Stimulated activated CD8-positive, alpha-beta memory T cell treated with anti-CD3 and anti-CD28 coated beads, Interleukin-12 subunit alpha, Interleukin-12 subunit beta, amount 100 ng/mL, for 4 hours (primary cell): ENCODE measurements at places on chromosomes 11 and 22.

- DNase-seq: no peak
These were observed 25.0 kb downstream of the SWAP70 start for GRCh38 chr11:9688716-9689511.

DNA sequence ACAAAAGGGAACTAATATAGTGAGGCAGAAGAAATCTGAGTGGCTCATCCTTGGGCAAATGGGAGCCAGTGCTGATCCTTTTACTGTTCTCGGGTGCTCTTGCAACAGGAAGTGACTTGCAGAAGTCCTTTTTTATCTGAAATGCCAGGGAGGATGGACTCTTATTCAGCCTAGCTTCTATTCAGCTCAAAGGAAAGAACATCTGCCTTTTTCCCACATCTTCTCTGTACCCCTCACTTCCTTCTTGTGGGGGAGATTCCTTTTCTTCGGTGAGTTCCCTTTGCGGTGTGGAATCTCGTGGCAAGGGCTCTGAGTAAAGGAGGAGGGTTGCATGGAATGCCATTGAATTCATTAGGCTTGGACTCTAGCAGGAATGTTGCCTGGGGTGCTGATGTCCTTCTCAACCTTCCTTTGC, 76.2 kb downstream of the ZBTB16 start:
- no peak for DNase-seq

- no peak for DNase-seq
These were observed 13.3 kb downstream of the SBF1 start for GRCh38 chr22:50461536-50461935.

DNA sequence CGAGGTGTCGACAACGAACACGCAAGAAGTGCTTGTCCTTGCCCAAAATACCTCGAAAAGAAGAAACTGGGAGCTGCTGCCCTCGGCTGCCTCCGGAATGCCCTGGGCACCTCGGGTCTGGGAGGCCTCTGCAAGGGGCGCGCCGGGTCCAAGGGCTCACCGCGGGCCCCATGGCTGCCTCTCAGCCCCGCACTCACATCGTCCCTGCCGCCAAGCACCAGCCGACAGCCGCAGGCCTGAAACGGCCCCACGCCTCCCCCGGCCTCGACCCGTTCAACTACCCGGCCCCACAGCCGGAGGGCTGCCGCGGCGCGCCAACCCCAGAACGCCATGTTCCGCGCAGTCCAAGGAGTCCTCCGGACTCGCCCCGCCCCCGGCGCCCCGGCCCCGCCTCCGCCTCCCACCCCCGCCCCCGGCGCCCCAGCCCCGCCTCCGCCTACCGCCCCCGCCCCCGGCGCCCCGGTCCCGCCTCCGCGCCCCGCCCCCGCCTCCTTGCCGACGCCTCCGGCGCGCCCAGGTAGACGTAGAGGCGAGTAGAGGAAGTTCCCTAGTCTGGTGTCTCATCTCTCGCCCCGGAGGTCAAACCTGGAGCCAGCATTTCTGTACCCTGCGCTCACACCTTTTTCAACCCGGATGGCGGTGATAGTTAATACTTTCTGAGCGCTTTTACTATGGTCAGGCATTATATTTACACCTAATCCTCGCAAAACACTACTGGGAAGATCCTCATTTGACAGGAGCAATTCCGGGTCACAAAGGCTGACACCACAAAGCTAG, at the start of gene SIRT3:
Gene SIRT3, minus strand, starts transcription at position 346 of the 777 bp plus-strand sequence. Its CDS starts 14 bp downstream, at position 332.
- peak; percentile 69 for DNase-seq

- no peak for DNase-seq
These were observed 11.8 kb upstream of the KCNJ11 start for GRCh38 chr11:17400048-17400775.

- no peak for DNase-seq
These were observed 231.2 kb upstream of the MTNR1B start for GRCh38 chr11:92738276-92738675.

- DNase-seq: no peak
These were observed 24.1 kb downstream of the PTPRJ start for GRCh38 chr11:48004456-48004855.

GRCh38 chr11:62983536-62984199, 1.1 kb downstream of the SLC22A6 start:
- no peak for DNase-seq

DNA sequence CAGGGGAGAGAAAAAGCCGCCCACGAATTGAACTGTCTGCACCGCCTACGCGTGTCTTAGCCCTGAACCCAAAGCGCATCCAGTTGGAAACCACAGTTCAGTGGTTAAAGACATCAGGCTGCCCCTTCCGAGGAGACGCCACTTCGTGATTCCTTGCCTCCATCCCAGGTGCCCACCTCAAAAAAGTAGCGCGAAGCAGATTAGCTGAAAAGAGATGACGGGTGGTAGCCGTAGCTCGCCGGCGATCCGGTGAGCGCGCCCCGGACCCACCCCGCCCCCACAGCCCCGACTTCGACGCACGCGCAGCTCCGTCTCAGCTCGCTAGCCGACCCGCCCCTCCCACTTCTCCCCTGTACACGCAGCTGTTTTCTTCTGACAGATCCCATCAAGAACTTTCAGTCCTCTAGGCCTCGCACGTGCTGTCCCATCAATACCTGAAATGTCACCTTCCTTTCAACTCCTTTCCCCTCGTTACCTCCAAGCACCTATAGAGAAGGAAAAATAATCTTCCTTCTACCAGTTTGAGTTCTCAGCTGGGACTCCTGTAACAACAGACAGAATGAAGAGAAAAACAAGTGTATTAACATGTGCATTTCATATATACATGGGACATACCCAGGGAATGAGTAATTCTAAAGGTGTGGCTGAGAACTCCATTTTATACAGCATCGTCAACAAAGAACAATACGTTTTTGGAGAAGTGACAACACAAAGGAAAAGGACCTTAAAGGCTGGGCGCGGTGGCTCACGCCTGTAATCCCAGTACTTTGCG, 49.5 kb downstream of the OR4D9 start:
- DNase-seq: peak; percentile 71

DNA sequence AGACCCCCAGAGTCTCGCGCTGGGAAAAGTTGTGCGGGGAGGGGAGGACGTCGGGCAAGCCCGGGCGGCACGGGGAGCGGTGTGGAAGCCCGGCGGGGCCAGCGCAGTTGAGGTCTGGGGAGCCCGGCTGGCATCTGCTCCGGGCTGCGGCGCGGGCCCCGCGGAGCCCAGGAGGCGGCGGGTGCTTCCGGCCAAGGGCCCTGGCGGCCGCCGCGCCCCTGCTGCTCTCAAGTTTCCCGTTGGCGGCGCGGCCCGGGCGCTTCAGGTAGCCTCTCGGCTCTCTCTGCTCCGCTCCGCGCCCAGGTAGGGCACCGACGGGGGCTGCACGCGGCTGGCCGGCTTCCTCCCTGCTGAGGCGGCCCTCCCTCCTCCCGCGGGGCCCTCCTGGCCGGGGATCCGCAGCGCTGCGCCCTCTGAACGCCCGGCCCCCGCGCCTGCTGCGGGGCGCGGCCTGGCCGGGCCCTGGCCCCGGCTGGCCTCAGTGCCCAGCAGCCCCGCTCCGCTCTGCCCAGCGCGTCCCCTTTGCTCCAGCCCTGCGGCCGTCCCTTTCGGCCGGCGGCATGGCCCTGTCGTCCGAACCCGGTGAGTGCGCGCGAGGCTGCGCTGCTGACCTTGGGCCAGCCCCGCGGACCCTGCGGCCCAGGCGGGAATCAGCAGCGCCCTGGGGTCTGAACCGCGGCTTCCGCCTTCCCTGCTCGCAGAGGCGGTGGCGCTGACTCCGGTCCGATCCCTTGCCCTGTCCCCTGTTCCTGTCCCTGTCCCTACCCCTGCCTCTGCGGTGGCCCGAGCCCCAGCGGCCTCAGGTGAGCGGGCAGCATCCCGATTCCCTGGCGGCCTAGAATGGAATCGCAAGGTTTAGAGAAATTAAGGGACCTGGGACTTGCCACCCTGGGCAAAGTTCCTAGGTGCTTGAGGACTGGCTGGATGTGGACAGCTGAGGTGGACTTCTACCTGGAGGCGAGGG, 4.3 kb upstream of the AMPD3 start:
- DNase-seq: no peak

GRCh38 chr22:20446383-20446970, 8.9 kb upstream of the SCARF2 start:
- no peak for DNase-seq

- DNase-seq: no peak
These were observed 77.0 kb downstream of the RAB30 start for GRCh38 chr11:82994604-82995230.

- peak; percentile 76 for DNase-seq
These were observed 69.0 kb upstream of the SYT13 start for GRCh38 chr11:45354976-45355705.

GRCh38 chr11:60899046-60899936, 7.1 kb downstream of the PRPF19 start:
- no peak for DNase-seq

GRCh38 chr11:119120639-119121007, 757 bp upstream of the HINFP start:
- DNase-seq: no peak

GRCh38 chr11:13334034-13334786, 56.6 kb downstream of the BMAL1 start:
- no peak for DNase-seq

DNA sequence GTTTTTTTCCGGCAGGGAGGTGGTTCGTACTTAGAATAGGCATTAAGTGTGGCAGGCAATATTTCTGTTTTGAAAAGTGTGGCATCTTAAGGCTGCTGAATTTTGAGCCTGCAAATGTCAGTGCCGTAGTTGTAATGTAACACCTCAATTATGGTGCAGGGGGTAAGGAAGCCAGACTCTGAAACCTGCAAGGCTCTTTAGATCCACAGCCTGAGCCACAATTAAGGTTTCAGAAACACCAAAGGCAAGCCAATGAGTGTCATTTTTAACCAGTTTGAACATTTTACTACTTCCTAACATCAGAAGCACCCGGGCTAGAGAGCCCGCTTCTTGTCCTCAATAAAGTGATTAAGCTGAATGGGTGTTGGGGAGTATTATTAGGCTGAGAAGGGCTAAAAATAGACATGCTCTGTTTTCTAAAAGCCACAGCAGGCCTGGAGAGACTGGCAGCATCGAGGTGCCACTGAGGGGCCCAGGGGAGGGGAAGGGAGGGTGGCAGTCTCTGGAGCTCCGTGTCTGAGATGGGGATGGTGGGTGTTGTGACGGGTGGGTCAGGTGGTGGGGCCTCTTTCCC, 113.4 kb downstream of the ZBTB16 start:
- DNase-seq: no peak

DNA sequence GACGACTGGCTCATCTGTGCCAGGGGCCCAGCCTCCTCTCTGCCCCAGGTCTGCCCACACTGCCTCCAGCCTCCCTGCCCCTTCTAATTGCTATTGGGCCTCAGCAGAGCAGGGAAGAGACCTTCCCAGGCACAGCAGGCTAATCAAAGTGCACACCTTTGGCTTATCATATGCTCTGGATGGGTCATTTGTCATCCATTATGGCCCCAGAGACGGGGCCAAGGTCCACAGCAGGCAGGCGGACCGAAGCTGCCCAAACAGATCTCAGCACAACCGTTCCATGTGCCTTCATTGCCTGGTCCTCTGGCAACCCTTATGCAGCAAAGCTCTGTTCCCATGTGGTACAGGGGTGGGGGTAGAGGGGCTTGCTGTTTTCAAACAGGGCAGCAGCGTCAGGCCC, 66.6 kb downstream of the TP53I11 start:
- no peak for DNase-seq

DNA sequence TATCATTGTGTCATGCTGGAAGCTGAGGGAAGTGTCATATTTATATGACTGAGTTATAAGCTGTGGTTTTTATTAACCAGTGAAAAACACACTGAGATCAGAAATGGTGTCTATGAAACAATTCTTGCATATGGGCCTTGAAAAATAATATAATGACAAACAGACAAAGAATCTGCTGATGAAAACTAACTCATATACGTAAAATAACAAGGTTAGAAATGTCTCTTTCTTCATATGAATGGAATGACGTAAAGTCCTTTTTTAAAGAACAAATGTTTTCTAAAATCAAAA, 48.8 kb upstream of the PHF21B start:
- no peak for DNase-seq

DNA sequence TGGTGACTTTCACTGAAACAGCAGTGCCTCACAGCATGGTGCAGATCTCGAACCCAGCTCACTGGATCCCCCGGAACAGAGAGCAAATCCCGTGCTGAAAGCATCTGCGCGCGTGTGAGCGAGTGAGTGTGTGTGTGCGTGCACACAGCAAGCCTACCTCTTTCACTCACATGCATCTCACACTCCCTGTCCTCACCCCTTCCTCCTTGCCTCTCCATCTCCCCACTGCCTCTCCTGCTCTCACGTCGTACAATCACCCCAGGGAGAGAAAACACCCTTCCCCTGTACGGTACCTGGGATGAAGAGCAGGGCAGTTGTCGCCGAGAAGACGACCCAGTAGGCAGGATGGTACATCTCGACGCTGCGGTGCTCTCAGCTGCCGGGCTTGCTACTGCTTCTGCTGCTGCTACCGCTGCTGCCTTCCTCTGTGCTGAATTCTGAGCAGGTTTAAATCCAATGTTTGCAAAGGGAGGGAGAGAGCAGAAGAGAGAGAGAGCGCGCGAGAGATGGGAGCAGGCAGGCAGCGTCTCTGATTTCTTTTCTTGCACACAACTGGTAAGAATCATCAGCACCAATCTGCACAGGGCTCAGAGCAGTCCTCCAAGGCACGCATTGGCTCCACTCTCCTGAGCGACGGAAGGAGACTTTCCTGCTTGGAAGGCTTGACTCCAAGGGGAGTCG, at the start of gene OPCML:
Gene OPCML, minus strand, starts transcription at position 531 of the 681 bp plus-strand sequence.
- no peak for DNase-seq

- DNase-seq: no peak
These were observed 3.5 kb downstream of the ZP1 start for GRCh38 chr11:60870733-60871377.

DNA sequence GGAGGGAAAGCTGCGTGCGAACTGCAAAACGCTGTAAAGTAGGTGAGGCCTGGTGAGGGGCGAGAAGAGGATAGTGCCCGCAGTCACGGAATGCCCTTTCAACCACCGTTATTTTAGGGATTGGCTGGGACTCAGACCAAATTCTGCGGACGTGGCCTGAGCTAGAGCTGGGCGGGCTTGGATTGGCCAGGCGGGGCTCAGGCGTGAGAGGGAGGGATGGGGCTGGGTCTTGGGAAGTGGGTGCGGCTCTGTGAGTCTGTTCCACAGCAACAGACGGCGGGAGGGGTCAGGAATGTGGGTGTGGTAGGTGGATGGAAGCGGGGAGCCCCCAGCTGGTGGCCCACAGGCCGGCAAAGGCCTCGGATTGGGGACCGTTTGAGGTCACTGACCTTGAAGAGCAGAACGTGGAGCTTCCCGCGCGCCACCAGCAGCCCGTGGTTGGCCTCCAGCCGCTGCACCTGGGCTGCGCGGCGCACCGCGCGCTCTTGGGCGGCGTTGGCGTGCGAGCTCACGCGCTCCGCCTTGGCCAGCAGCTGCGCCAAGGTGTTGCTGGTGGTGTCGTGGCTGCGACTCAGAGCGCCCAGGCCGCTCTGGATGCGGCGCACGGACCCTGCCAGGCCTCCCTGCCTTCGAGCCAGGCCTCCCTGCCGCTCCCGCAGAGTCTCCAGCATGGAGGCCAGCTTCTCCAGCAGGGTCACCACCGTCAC, 444 bp downstream of the CAVIN3 start:
- DNase-seq: no peak

GRCh38 chr11:62933750-62934495, 12.8 kb upstream of the CHRM1 start:
- no peak for DNase-seq

DNA sequence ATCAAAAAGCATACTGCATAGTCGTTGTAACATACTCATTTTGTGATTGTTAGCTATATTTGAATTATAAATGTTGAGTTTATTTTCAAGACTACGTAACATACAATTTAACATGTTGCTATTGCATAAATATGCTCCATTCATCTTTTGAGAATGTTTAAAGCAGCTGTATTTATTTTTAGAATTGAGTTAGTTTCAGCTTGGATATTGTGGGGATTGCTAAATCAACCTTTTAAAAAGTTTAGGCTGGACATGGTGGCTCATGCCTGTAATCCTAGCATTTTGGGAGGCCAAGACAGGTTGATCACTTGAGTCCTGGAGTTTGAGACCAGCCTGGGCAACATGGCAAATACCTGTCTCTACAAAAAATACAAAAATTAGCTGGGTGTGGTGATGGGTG, 288.1 kb downstream of the DYNC2H1 start:
- no peak for DNase-seq
